Upper lobe of left lung (tissue), 6 donors: ENCODE measurements at places on chromosomes 1 and 21. TPM values are rescaled to one million over a fixed set of nuclear protein-coding genes. Genes with fewer than 3 reads are reported as not detected.

DNA sequence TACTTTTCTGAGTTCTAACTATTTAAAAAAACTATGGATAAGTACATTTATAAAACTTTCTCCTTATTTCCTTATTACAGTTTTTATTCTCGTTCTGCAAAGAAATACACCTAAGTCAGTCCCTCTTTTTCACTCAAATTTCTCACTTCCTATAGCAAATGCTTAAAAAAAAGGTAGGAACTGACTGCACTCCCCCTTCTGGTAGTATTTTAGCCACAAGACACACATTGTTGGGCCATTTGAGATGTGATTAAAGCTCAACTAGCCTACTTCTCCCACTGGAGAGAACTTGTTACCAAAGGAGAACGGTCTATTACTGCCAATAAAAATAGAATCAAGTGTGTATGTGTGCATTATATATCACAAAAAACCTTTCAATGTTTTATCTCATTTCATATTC is 521.9 kb upstream of the PRMT6 start:
- DNase-seq, result no peak
- H3K4me1 ChIP-seq, result no peaks in the 10 kb centered on the region
- H3K27ac ChIP-seq, result no peak overlapping the region
- no peak overlapping the region for H3K4me3 ChIP-seq
- H3K27me3 ChIP-seq, result no peaks in the 10 kb centered on the region

GRCh38 chr1:27522432-27523336 is 32.7 kb upstream of the WASF2 start:
- no peak for DNase-seq
- peak overlapping the region; percentile 27 for H3K4me3 ChIP-seq
- peaks cover 81% of the 10 kb centered on the region for H3K4me1 ChIP-seq
- no peaks in the 10 kb centered on the region for H3K27me3 ChIP-seq

- H3K27ac ChIP-seq, result no peak overlapping the region
- peaks cover 20% of the 10 kb centered on the region for H3K4me1 ChIP-seq
- no peak overlapping the region for H3K4me3 ChIP-seq
- DNase-seq, result no peak
- no peaks in the 10 kb centered on the region for H3K36me3 ChIP-seq
- H3K27me3 ChIP-seq, result no peaks in the 10 kb centered on the region
Observed at GRCh38 chr1:232709386-232709785, 79.5 kb upstream of the SIPA1L2 start.

GRCh38 chr21:15229390-15229789 is 164.6 kb upstream of the NRIP1 start:
- no peaks in the 10 kb centered on the region for H3K36me3 ChIP-seq
- no peak for DNase-seq
- no peak overlapping the region for H3K27ac ChIP-seq
- H3K27me3 ChIP-seq, result no peaks in the 10 kb centered on the region
- no peaks in the 10 kb centered on the region for H3K4me1 ChIP-seq

DNA sequence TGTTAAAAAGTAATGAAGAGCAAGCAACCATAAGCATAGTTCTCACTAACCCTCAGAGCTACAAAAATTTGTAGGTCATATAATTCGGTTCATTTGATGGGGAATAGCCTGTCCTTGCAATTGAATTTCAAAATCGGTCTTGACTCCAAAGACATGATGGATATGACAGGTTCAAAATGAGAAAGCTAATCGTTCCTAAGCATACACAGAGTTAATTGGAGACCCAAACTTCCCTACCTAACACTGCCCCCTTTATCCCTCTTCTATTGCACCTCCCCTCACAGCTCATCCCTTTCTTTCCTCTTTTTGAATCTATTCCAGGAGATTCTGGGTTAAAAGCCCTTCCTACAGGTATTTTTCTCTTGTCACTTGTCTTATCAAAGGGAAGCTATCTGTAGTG is 390.0 kb upstream of the PTBP2 start:
- H3K4me3 ChIP-seq, result no peak overlapping the region
- H3K4me1 ChIP-seq, result no peaks in the 10 kb centered on the region
- no peaks in the 10 kb centered on the region for H3K27me3 ChIP-seq
- no peak for DNase-seq

DNA sequence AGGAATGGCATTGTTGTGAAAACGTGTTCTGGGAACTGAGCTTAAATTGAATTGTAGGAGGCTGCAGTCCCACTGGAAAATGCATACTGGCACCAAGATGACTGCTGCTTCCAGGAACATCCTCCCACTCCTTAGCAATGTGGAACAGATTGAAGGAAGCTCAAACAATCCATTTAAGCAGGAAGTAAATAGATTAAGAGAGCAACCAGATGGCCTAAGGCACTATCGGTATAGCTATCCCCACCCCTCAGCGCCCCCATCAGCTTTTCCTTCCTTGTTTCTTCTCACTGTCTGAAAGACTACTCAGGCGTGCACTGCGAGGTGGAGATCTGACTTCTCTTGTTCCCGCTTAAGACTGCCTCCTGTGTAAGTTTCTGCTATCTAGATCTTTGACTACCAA is 4.0 kb upstream of the IFI16 start:
- H3K27ac ChIP-seq, result peak overlapping the region; percentile 41
- no peak for DNase-seq
- H3K36me3 ChIP-seq, result no peaks in the 10 kb centered on the region
- no peaks in the 10 kb centered on the region for H3K27me3 ChIP-seq
- H3K4me1 ChIP-seq, result peaks cover 37% of the 10 kb centered on the region
- H3K4me3 ChIP-seq, result no peak overlapping the region

DNA sequence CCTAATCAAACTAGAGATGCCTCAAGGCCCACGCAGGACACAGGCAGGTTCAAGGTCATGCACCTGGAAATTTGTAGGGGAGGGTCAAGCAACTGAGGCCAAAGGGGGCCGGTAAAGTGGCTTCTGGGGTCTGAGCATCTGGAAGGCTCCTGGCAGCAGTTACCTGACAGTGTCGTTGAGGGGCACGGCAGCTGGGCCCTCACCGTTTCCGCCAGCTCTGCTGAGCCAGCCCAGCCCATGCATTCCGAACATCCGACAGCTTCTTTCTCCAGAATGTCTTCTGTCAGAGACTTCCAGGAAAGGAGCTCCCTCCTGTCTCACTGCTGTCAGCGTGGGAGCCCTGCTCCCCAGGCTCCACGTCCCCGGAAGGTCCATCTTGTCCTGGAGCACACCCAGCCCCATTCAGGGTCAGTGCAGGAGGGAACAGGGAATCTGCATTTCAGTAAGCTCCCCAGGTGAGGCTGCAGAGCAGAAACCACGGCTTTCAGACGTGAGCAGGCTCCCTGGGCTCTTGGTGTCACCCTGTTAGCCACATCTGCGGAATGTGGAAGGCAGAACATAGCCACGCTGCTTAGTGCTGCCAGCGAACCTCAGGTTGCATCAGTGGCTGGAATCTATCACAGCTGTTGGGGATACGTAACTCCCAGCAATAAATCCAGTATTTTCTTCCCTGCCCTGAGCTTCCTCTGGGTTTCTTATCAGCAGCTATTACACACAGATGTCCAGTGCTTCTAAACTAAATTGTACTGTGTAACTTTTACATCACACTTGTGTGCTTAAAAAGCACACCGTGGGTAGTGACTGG is 36.3 kb upstream of the FAM3B start:
- H3K36me3 ChIP-seq, result no peaks in the 10 kb centered on the region
- no peaks in the 10 kb centered on the region for H3K4me1 ChIP-seq
- DNase-seq, result peak; percentile 50
- H3K27ac ChIP-seq, result no peak overlapping the region
- H3K4me3 ChIP-seq, result no peak overlapping the region
- H3K27me3 ChIP-seq, result no peaks in the 10 kb centered on the region

GRCh38 chr1:17118706-17119075 is 560 bp downstream of the PADI2 start:
- peak; percentile 37 for DNase-seq
- H3K27me3 ChIP-seq, result no peaks in the 10 kb centered on the region
- peak overlapping the region; percentile 48 for H3K27ac ChIP-seq
- peaks cover 42% of the 10 kb centered on the region for H3K4me1 ChIP-seq
- H3K36me3 ChIP-seq, result no peaks in the 10 kb centered on the region

GRCh38 chr1:115227346-115228082 is 110.5 kb downstream of the NGF start:
- H3K4me3 ChIP-seq, result no peak overlapping the region
- H3K4me1 ChIP-seq, result no peaks in the 10 kb centered on the region
- no peaks in the 10 kb centered on the region for H3K36me3 ChIP-seq

DNA sequence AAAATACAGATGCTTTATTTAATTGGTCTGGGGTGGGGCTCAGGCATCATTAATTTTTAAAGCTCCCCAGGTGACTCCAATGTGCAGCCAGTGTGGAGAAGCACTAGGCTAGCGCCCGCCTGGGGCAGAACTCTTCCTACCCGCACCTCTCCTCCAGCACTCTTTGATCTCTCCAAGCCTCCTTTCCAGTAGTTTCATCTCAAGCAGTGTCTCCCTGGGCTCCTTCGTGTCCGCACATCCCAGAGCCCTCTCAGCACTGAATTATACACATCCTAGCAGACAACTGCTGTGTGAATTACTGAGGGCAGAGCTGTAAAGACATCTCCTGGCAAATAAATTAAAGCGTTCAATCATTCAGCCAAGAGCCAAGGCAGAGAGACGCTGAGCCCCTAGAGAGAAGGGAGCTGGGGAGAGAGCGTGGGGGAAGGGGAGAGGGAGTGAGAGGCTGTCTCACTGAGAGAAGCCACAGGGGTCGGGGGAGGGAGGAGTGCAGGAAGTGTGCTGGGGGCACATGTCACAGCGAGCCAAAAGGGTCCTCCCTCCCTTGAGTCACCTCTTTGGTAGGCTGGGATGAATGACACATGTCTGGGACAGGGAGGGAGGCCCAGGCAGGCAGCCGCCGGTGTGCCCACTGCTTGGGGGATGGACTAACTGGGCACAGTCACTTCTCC is 21.0 kb upstream of the PARP1 start:
- no peak for DNase-seq
- H3K4me1 ChIP-seq, result no peaks in the 10 kb centered on the region
- no peak overlapping the region for H3K4me3 ChIP-seq
- H3K36me3 ChIP-seq, result no peaks in the 10 kb centered on the region
- no peaks in the 10 kb centered on the region for H3K27me3 ChIP-seq

- H3K36me3 ChIP-seq, result no peaks in the 10 kb centered on the region
- no peak for DNase-seq
- no peaks in the 10 kb centered on the region for H3K4me1 ChIP-seq
- no peaks in the 10 kb centered on the region for H3K27me3 ChIP-seq
- H3K27ac ChIP-seq, result no peak overlapping the region
Observed at GRCh38 chr1:206779638-206780037, 7.3 kb upstream of the IL10 start.

GRCh38 chr1:156400191-156400935 is 31.4 kb downstream of the RHBG start:
- H3K27me3 ChIP-seq, result no peaks in the 10 kb centered on the region
- DNase-seq, result no peak
- no peaks in the 10 kb centered on the region for H3K4me1 ChIP-seq
- H3K36me3 ChIP-seq, result no peaks in the 10 kb centered on the region
- no peak overlapping the region for H3K27ac ChIP-seq
- no peak overlapping the region for H3K4me3 ChIP-seq

DNA sequence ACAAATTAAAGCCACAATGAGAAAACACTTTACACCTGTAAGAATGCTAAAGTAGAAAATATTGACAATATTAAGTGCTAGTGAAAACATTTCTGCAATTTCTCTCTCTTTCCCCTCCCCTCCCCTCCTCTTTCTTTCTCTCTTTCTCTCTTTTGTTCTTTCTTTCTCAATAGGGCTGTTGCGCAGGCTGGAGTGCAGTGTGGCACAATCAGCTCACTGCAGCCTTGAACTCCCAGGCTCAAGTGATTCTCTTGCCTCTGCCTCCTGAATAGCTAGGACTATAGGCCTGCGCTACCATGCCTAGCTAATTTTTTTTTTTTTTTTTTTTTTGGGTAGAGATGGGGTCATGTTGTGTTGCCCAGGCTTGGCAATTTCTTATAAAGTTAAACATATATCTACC is 5.9 kb upstream of the SHISAL2A start:
- no peaks in the 10 kb centered on the region for H3K36me3 ChIP-seq
- no peaks in the 10 kb centered on the region for H3K27me3 ChIP-seq
- H3K4me3 ChIP-seq, result no peak overlapping the region
- no peak overlapping the region for H3K27ac ChIP-seq
- no peaks in the 10 kb centered on the region for H3K4me1 ChIP-seq

- H3K4me3 ChIP-seq, result no peak overlapping the region
- DNase-seq, result no peak
- no peaks in the 10 kb centered on the region for H3K27me3 ChIP-seq
- no peaks in the 10 kb centered on the region for H3K4me1 ChIP-seq
- H3K27ac ChIP-seq, result no peak overlapping the region
Observed at GRCh38 chr1:202656057-202656456, 54.2 kb downstream of the SYT2 start.

DNA sequence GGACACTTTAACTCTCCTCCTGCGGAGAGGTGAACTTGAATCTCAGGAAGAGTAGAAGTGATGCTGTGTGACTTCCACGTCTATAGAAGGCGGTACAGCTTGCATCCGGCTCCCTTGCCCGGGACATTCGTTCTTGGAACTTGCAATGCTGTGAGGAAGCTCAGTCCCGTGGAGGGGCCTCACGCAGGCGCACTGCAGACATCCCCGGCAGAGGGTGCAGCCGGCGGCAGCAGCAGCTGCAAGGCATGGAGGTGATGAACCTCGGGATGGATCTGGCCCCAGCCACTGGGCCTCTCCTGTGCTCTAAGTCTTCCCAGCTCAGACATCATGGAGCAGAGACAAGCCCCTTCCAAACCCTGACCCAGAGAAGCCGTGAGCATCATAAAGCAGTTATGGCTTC is 61.8 kb upstream of the SOD1 start:
- no peaks in the 10 kb centered on the region for H3K27me3 ChIP-seq
- H3K4me3 ChIP-seq, result no peak overlapping the region
- no peak for DNase-seq
- H3K27ac ChIP-seq, result no peak overlapping the region
- H3K4me1 ChIP-seq, result no peaks in the 10 kb centered on the region

- peaks cover 48% of the 10 kb centered on the region for H3K27me3 ChIP-seq
- peaks cover 50% of the 10 kb centered on the region for H3K4me1 ChIP-seq
- H3K36me3 ChIP-seq, result no peaks in the 10 kb centered on the region
- DNase-seq, result peak; percentile 86
- peak within 1 kb of the TSS; percentile 47 for H3K4me3 ChIP-seq
- peak within 1 kb of the TSS; percentile 90 for H3K27ac ChIP-seq
Observed at GRCh38 chr1:47232187-47232874, at the start of gene TAL1. TSS of gene TAL1 (minus strand) at chr1:47232225. CDS start at chr1:47225888, 6,337 bp downstream.

SGIP1 gene
- 24.6 TPM for total RNA-seq

AKR7A3 gene
- total RNA-seq, result 9.4 TPM

ALX3 gene
- total RNA-seq, result not detected

RCSD1 gene
- total RNA-seq, result 19.9 TPM

RAB4A gene
- 35.8 TPM for total RNA-seq

G0S2 gene
- total RNA-seq, result 41.2 TPM

FCGR3A gene
- total RNA-seq, result 237 TPM

GPX7 gene
- 11.5 TPM for total RNA-seq

NIBAN1 gene
- total RNA-seq, result 46.3 TPM

KRTAP11-1 gene
- 0.46 TPM for total RNA-seq
